ENCODE measurements at places on chromosomes 12 and 14.

GRCh38 chr12:56267443-56268071 lies 815 bp downstream of the COQ10A start:
- peak; percentile 79 for DNase-seq

DNA sequence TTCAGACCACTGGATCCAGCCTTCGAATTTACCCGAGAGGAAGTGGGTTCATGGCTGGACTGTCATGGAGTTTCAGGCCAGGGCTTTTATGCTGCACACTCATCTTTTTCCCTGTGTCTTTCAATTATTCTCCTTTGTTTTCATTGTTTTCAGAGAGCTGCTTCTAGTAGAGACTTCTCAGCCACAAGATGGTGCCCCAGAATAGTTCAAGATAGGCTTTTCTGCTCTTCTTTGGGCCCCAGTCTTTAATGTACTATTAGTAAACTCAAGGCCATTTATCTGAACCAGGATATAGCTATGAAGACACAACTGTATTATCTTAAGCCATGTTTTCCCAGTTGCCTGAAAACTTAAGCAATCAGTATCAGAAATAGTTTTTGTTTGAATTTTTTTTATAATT lies 30.4 kb upstream of the PSMA6 start:
- DNase-seq, result no peak

DNA sequence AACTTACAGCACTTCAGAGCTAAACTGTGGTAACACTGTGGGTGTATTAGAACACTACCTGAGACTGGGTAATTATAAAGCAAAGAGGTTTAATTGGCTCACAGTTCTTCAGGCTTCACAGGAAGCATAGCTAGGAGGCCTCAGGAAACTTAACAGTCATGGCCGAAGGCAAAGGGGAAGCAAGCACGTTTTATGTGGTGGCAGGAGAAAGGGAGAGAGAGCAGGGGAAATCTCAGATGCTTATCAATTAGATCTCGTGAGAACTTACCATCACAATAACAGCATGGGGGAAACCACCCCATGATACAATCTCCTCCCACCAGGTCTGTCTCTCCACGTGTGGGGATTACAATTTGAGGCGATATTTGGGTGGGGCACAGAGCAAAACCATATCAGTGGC lies 512.6 kb downstream of the RERGL start:
- no peak for DNase-seq

GRCh38 chr14:89254166-89254909 lies 162.7 kb downstream of the FOXN3 start:
- no peak for DNase-seq

- DNase-seq, result no peak
Observed at GRCh38 chr12:38585086-38585485, 268.5 kb downstream of the ALG10B start.

- no peak for DNase-seq
Observed at GRCh38 chr14:95204705-95205104, 47.4 kb upstream of the DICER1 start.

DNA sequence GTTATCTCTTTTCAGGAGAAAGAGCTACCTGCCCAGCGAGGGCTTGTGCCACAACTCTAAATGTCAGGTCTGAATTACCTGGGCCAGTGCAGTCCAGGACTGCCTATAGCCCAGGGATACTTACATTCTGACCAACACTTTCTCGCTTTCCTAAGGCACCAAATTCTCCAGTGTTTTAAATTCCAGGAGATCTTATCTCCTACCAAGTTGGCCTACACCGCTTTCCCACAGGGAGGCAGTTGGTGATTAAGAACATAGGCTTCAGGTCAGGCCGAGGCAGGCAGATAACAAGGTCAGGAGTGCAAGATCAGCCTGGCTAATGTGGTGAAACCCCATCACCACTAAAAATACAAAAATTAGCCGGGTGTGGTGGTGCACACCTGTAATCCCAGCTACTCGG lies 41.1 kb downstream of the RPS29 start:
- no peak for DNase-seq

DNA sequence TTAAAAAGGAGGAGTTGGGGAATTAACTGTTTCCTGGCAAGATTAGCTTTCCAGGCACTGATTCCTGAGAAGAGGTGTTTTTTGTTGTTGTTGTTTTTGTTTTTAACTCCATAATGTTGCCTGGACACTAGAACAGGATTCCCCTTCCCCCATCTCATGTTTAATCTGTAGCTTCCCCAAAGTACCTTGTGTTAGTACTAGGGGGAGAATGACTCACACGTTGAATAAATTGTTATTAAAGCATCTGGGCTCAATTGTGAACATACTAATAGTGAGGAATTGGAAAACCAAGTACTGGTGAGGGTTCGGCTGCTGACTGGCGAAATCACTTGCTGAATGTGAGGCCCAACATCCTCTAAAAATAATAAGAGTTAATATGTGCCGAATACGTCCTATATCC lies 1.3 kb upstream of the GNG2 start:
- DNase-seq, result no peak

GRCh38 chr12:90355711-90356355 lies 599.1 kb downstream of the CCER1 start:
- DNase-seq, result no peak

DNA sequence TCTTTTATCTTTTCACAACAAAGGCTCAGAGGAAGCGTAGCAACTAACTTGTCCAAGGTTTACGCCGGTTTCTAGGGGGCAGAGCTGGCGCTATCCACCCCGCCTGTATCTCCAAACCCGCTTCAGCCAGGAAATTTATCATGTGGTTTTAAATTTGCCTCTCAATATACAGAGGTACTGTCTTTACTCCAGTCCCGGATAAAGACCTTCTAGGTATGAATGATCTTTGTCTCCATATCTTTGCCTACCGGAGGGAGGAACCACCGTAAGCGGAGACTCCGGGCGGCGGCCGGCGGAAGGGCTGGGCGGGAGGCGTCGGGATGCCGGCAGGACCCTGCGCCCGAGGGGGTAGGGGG lies 693 bp upstream of the RIMKLB start:
- DNase-seq, result no peak
